NCI-H2081 (cell line): ENCODE measurements at places on chromosomes 7 and 10.

DNA sequence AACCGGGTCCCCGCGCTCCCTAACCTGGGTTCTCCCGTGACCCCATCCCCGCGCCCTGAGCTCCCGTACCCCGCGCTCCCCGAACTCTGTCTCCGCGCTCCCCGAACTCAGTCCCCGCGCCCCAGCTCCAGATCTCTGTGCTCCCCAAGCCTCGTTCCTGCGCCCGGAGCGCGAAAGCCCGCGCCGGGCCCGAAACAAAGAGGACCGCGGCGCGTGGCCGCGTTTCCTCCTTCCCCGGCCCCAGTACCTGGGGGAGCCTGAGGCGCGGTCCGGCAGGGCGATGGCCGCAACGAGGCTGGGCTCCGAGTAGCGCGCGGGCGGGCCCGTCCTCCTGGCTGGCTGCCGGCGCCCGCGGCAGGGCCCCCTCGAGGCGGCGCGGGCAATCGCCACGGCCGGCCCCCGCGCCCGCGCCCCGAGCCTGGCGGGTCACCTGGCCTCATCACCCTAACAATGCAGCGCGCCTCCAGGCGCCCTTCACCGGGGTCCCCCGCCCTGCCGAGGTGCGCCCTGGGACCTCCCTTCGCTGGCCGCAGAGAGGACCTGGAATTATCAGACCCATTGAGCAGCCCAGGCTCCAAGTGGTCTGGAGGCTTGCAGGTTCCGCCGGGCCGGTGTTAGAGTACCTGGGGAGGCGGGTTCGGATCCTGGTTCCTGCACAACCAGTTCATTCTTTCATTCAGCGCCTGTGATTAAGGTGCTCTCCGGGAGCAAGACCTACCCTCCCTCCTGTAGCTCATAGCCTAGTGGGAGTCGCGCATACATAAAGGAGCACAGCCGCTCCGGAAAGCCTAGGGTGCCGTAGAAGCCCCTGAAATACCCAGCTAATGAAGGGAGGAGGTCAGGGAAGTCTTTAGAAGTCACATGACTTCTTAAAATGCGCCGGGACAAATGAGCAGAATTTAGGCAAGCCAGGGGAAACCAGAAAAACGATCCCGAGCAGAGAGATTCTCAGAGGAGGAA is at the start of gene TNS3:
Gene TNS3 (minus strand): TSS at position 308 of the 960 bp plus-strand sequence. CDS start 142,475 bp downstream, outside the sequence.
- peak; percentile 25 for DNase-seq

- no peak for DNase-seq
These were observed 12.2 kb upstream of the HNRNPF start for GRCh38 chr10:43421201-43421507.

DNA sequence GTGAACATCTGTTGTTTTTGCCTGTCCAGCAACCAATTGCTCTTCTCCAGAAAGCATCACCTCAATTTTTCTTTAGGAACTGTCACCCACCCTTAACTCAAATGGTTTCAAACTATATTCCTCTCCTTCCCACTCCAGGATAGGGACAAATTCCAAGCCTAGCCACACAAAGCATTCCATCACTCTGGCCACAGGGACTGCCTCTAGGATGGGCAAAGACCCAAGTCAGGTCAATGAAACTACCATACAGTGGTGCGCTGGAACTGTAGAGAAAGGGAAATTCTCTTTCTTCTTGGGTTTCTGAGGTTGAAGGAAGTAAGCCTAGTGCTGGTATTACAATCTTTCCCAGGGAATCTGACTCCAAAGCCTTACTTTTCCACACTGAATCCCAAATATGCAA is 3.6 kb downstream of the MICU1 start:
- DNase-seq, result no peak

- no peak for DNase-seq
These were observed 201.2 kb upstream of the ZMIZ1 start for GRCh38 chr10:78867555-78867939.

- no peak for DNase-seq
These were observed 43.5 kb downstream of the YKT6 start for GRCh38 chr7:44244282-44244681.

GRCh38 chr7:122268101-122268500 is 36.4 kb downstream of the FEZF1 start:
- DNase-seq, result no peak

GRCh38 chr7:24609059-24609458 is 35.8 kb downstream of the PALS2 start:
- no peak for DNase-seq

- DNase-seq, result no peak
These were observed 58.7 kb downstream of the GPAM start for GRCh38 chr10:112124866-112125265.

DNA sequence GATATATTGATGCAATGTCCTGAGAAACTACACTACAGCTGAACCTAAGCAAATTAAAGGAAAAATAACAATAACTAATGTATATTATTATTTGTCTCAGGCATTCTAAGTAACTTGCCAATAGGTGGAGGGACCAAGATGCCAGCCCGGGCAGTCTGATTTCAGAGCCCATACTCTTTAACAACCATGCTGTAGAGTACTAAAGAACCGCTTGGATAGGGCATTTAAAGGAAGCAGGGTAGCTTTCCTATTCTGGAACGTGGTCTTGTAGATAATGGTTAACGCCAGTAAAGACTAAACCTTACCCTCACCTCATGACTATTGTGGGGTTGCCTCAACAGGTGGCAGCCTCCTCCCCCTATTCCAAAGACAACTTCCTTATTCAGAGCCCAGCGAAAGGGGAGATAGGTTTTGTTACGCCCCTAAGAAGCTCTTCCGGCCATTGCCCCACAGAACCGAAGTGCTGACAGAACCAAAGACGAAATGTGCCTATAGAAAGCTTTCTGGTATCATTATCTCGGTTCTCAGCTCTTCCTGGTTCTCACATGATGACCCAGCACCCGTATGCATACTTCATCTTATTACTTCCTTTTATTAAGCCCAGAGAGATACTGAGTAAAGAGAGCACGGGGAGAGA is 707 bp upstream of the C1GALT1 start:
- peak; percentile 71 for DNase-seq

DNA sequence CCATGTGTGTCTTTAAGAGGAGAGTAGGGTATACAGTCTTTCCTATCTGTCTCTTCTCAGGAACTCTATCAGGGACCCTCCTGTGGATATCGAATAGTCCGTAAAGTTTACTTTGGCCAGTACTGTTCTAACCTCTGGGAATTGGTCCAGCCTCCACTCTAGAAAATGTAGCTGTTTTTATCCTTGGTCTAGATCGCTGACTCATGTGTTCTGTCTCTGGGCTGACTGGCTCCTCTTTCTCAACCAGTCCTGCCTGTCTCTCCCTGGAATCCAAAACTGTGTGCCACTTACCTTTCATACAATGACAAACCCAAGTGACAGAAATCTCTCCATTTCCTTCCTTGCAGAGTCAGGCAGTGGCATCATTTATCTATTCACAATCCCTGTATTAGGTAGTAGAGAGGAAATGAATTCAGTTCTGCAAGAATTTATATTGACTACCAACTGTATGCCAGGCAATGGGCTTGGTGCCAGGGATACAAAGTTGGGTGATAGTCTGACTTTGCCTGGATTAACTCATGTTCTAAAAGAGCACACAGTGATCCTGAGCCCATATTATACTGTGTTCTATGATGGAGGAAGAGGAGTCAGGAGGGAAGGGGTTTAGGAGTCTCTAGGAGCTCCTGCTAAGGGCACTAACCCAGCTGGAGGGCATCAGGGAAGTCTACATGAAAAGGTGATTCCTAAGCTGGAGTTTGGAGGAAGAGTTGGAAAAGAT is 232.7 kb downstream of the LRMDA start:
- DNase-seq, result no peak

- no peak for DNase-seq
These were observed 234.7 kb upstream of the GLI3 start for GRCh38 chr7:42471573-42472174.

- DNase-seq, result no peak
These were observed 145.7 kb upstream of the SH2B2 start for GRCh38 chr7:102140952-102141370.

- no peak for DNase-seq
These were observed 59.2 kb downstream of the ANLN start for GRCh38 chr7:36448781-36449379.

GRCh38 chr10:77401683-77402082 is 235.9 kb downstream of the KCNMA1 start:
- DNase-seq, result no peak

GRCh38 chr7:21426286-21427181 is 1.3 kb upstream of the SP4 start:
- DNase-seq, result no peak

DNA sequence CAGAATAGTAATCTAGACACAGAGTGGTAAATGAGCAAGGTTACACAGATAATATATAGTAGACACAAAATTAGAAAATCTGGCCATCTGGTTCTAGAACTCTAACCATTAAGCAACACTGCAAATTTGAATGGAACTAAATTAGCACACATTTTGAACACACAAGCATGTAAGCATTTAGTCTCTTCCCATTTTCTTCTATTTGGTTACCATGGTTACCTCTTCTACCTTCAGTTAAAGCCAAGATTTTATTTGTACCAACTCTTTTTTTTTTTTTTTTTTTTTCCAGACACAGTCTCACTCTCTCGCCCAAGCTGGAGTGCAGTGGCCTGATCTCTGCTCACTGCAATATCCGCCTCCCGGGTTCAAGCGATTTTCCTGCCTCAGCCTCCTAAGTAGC is 790.5 kb downstream of the MAGI2 start:
- no peak for DNase-seq

- DNase-seq, result no peak
These were observed 173.6 kb downstream of the ARHGAP12 start for GRCh38 chr10:31754803-31755624.
